Muscle of leg (tissue), 16 donors: ENCODE measurements at places on chromosomes 1 and 21. TPM values are rescaled to one million over a fixed set of nuclear protein-coding genes. Genes with fewer than 3 reads are reported as not detected.

GRCh38 chr1:14713077-14713476 lies 114.6 kb downstream of the KAZN start:
- no peak for DNase-seq

GRCh38 chr1:147238053-147238902 lies 4.2 kb upstream of the CHD1L start:
- no peak for DNase-seq

GRCh38 chr1:246932366-246932700 lies 585 bp upstream of the AHCTF1 start:
- no peak for DNase-seq

GRCh38 chr1:78840453-78841271 lies 165.9 kb downstream of the ADGRL4 start:
- DNase-seq = peak; percentile 81

DNA sequence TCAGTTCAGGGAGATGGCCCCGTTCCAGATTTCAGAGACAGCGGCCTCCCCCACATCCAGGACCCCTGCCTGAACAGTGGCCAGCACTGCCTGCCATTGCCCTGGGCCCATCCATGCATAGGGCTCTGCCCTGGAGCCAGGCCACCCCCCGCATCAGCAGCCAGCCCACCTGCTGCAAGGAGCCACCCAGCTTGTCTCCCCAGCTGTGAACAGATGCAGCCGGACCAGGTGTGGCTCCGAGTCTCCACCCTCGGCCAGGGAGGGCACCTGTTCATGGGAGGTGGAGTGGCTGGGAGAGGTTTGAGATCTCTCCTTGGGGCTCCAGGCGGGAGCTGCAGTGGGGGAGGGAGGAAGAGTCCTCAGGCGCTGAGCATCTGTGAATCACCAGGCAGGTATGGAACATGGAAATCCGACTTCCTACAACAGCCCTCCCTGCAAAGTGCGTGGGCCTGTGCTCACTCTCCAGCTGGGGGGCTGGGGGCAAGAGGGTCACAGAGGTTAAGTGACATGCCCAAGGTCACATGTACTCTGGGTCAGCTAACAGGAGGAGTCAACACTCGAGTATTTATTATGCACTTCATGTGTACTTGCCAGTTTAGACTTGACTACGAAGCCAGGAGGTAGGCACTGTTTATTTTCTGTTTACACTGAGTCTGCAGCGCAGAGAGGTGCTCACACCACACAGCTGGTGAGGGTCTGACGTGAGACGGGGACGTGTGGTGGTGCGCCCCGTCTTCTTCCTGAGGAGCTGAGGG lies 4.8 kb upstream of the HES5 start:
- no peak for DNase-seq

- DNase-seq = peak; percentile 47
Observed at GRCh38 chr1:214281720-214282629, 1.0 kb downstream of the SMYD2 start.

DNA sequence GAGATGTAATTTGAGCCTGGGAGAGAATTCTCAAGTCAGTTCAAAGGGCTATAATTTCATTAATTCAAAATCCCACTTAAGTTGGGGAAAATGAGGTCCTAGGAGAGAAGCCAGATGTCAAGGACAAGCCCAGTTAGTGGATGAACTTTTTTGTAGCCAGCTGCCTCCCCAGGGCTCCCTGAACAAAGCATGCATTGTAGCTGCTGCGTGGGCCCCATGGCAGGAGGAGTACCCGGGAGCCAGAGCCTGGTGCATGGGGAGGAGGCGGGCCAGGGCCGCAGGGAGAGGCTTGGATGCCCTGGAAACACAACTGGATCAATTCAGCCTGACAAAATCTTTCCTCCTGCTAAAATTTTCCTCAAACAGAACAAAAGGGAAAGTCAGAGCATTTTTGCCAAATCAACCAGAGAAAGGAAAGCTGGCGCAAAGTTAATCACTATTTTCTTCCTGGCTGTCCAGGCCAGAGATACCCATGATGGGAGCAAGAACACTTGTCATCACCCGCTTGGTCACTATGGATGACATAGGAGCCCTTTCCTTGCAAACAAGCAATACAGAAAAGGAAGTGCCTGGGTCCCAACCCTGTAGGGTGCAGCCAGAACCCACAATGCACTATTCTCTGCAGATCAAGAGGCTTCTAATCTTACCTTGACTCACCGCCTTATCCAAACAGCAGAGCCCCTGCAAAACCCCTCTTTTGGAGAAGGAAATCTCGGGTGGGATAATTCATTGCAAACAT lies 248.1 kb upstream of the RAB4A start:
- DNase-seq = peak; percentile 62

- DNase-seq = no peak
Observed at GRCh38 chr1:151577173-151577572, 34.7 kb upstream of the SNX27 start.

GRCh38 chr1:166980818-166981217 lies 5.5 kb upstream of the ILDR2 start:
- no peak for DNase-seq

DNA sequence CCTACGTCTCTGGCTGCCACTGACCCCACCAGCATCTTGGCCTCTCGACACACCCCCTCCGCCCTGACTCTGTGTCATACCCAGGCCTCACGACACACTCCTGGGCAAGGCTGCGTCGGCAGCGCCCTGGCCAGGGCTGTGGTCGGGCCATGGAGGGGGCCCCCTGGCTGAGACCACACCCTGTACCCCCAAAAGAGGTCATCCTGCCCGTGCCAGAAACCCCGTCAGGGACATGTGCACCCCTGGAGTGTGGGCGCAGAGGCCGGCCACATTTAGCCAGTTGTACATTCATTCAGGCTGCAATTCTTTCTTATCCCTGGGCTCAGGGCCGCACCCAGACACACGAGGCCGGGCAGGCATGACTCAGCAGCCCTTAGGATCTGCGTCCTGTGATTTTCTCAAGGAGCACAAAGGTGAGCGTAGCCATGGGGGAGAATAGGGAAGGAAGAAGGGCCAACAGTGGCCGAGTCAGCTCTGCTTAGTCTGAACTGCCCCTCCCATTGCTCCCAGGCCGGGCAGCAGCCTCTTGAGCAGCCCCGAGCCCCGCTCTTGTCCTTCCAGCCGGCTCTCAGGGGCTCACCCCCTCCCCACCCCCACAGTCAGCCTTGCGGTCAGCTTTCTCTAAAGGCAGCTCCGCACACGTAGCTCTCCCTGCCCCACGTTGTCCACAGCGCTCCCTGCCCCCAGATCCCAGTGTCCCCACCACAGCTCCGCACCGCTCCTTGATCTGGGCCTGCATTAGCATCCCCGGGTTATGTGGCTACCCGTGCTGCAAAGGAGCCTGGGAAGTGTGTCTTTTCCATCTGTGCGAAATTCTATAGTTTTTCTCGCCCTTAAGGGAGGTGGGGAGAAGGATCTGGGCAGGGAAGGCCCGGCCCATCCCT lies 7.9 kb downstream of the CSTB start:
- DNase-seq = no peak

GRCh38 chr1:21638531-21639341 lies 30.4 kb downstream of the RAP1GAP start:
- peak; percentile 43 for DNase-seq

GRCh38 chr21:45260191-45260825 lies 27.4 kb downstream of the POFUT2 start:
- DNase-seq = no peak

DNA sequence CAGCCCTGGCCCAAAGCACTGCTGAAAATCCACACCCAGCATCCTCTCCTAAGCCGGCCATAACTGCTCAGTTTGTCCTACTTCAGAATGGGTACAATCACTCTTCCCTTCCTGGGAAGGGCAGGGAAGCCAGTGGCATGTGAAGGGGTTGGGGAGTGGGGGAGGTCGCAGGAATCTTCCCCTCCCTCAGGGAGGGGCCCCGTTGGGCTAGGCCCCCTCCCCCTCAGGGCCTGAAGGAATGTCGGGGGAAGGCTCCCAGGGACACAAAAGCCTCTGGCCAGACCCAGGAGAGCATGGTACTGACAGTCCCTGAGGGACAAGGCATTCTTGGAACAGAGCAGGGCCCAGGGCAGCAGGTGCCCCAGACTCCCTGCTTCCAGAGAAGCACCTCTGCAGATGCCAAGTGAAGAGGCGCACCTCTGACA lies 1.2 kb downstream of the ELOVL1 start:
- no peak for DNase-seq

GRCh38 chr1:115090956-115091355 lies 1.7 kb upstream of the TSPAN2 start:
- DNase-seq = no peak

The UTP25 gene
- total RNA-seq = 7.0 TPM

The TPTE gene
- not detected for total RNA-seq

The ADORA3 gene
- 0.58 TPM for total RNA-seq

The AMPD1 gene
- 49.3 TPM for total RNA-seq

The BATF3 gene
- total RNA-seq = 2.3 TPM

The SLC27A3 gene
- 24.2 TPM for total RNA-seq

The CFAP107 gene
- total RNA-seq = 0.62 TPM

The CNKSR1 gene
- 1.2 TPM for total RNA-seq

The SPATA21 gene
- 0.04 TPM for total RNA-seq

The KCNA2 gene
- total RNA-seq = 0.75 TPM

The RHBG gene
- total RNA-seq = not detected
